Renal pelvis (tissue), 12 donors: ENCODE measurements at places on chromosomes 3 and 15. TPM values are rescaled to one million over a fixed set of nuclear protein-coding genes. Genes with fewer than 3 reads are reported as not detected.

- no peak for DNase-seq
Observed at GRCh38 chr3:13508496-13508895, 28.4 kb downstream of the HDAC11 start.

DNA sequence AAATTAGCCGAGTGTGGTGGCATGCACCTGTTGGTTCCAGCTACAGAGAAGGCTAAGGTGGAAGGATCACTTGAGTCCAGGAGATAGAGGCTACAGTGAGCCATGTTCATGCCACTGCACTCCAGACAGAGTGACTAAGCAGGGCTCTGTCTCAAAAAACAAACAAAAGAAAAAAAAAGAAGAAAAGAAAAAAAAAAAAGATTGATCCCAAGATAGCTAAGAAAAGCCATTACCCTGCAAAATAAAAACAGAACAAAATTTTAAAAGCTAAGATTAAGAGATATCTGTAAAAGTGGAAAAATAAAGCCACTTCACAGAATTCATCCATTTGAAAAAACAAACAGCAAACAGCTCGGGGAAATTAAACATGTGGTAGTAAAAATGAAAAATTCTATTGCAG lies 23.8 kb downstream of the LRRC2 start:
- no peak for DNase-seq

Gene LRRC3B
- polyA plus RNA-seq: 1.4 TPM

DNA sequence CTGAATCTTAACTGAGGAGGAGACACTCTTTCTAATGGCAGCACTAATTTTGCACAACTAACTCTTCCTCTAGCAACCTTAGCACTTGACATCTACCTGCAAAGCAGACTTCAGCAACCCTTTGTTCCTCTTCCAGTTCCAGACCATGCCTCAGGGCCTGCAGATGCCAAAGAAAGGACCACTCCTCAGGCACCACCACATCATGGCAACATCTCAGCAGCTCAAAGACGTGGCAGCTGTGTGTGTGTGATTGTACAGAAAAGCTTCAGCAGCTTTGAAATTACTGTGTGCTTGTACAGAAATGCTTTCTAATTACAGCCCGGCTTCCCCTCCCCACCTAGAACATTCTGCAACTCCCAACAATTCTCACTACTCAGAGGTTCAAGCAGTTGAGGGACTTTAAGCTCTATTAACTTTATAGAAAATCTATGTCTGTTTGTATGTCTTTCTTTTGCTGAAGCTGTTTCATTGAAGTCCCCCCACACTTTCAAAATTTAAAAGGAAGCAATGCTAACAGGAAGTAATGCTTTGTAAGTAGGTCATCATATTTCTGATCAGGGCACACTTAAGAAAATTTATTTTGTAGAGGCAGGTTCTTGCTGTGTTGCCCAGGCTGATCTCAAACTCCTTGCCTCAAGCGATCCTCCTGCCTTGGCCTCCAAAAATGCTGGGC lies 115.2 kb downstream of the CD47 start:
- no peak for DNase-seq

- no peak for DNase-seq
Observed at GRCh38 chr15:63066272-63066671, 23.7 kb downstream of the TPM1 start.

GRCh38 chr3:160929595-160929994 lies 173.6 kb downstream of the PPM1L start:
- no peak for DNase-seq

DNA sequence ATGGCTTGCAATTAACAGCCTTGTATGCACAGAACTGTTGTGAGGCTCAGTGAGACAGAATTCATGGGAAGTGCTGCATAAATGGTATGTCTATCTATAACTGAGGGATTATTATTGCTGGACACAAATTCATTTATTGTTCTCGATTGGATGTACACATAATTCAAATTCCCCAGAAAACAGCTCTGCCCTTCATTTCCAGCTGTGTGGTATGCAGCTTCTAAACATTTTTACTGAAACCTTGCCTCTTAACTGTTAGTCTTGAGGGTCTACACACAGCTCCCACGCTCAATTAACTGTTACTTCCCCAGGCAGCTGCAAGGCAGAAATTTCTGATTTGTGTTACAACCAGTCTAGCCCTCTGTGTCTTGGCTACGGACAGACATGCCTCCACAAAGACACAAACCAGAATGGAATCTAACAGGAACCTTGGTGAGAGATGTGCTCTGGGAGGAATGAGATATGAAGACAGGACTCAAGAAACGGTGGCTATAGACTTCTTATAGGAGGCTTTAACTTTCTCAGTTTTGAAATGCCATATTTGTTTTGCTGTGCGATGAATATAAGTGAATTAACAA lies 139.7 kb upstream of the TBL1XR1 start:
- no peak for DNase-seq

Gene LYZL4
- not detected for polyA plus RNA-seq

GRCh38 chr3:84304214-84304613 lies 654.6 kb upstream of the CADM2 start:
- DNase-seq: no peak

DNA sequence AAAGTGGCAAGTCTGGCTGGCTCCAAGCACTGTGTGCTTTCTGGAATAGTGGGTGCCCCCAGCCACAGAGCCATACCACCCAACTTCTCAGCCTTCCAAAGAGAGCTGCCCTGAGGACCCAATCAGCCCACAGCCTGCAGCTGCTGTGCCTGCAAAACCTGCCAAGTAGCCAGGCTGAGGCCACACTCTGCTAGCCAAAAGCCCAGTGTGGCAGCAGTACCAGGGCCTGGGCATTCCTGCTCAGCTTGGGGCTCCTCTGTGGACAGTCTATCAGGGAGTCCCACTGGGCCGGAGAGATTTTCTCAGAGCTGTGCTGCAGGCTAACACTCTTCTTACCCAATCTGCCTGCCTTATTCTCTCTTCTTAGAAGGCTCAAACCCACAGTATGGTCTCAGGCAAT lies 136.5 kb downstream of the TPRA1 start:
- no peak for DNase-seq

- no peak for DNase-seq
Observed at GRCh38 chr3:190739641-190740185, 122.8 kb downstream of the GMNC start.

DNA sequence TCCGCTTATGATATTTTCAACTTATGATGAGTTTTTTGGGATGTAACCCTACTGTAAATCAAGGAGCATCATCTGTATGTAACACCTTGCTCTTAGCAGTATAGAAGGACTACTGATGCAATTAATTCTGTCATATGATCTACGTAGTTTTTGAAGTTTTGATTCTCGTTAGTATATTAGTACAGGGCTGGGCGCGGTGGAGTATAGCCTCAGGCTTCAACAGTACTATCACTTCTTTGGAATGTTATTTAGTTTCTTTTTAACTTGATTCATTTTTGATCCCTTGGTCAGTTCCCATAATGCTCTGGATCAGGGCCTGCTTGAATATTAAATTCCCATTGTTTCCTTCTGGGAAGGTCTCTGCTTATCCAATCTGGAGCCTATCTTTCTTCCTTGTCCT lies 23.9 kb upstream of the AP4E1 start:
- no peak for DNase-seq

DNA sequence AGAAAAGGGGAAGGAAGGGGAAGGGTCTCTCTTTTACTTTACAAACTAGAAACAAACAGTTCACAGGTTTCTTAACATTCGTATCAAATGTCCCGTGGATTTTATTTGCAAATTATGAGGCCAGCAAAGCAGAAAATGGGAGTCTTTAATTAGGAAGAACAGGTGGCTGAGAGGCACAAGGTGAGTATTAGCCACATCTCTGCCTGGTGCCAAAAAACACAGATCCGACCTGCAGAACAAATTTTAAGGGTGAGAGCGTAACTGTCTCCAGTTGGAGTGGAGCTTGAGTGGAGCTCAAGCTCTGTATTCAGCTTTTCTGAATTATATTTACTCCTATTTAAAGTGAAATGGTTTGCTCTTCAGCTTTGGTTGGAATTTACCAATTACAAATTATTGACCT lies 1004.9 kb downstream of the FHIT start:
- DNase-seq: no peak

Gene NRG4
- polyA plus RNA-seq: 4.3 TPM
